ENCODE measurements at places on chromosomes 11 and 22.

- peak; percentile 54 for DNase-seq
Measured at GRCh38 chr22:36286096-36286957, 33.4 kb downstream of the APOL1 start.

DNA sequence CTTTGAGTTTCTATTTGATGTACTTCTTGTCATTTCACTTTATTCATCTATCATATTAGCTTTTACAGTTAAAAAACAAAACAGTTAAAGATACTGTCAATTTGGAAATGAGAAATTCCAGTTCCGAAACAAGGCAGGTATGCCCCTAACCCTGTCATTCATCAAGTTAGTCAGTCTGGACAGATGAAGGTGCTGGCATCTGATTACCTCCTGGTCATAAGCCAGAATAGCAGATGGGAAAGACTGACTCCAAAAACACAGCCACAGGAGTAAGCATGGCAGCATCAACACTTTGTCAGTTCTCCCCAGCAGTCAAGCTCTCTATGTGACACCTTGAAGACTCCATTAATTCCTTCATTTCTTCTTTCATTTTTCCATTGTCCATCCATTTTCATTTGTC lies 4.3 kb downstream of the LRRC51 start:
- no peak for DNase-seq

DNA sequence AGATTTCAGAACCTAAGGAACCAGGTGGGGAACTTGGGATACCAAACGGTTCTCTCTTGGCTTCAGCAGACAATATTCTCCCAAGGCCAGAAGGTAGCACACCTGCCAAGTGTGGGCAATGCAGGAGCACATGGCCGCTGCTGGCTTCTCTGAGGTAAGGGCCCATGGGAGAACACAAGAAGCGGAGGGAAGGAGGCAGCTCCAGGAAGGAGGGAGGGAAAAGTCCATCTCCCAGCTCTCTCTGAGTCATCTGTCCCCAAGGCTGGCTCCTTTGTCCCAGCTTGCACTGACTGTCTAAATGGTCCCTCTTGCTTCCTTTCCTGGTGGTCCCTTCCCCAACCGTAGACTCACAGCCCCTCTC lies 557.9 kb upstream of the CADM1 start:
- no peak for DNase-seq

DNA sequence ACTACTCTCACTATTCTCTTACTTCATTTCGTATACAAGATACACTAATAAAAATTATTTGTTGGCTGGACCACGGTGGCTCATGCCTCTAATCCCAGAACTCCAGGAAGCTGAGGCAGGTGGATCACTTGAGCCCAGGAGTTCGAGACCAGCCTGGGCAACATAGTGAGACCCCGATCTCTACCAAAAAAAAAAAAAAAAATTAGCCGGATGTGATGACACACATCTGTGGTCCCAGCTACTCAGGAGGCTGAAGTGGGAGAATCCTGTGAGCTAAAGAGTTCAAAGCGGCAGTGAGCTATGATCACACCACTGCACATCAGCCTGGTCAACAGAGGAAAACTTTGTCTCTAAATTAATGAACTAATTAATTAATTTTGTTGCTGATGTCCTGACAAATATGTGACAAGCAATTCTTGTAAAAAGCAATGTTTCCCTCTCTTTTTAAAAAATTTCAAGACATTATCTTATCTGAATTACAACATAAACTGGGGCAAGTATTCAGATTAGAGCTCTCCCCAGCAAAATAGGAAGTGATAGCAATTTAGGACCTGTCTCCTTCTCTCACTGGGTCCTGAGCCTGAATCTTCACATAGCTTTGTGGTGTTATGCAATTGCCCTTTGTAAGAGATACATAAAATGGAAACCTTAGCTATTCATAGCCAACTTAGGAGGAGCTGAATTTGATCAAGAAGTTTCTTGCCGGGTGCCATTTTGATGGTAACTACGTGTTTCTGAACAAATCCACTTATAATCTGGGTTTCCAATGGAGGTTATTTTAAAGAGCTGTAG lies 17.6 kb upstream of the TMA7B start:
- DNase-seq: no peak

GRCh38 chr11:12110714-12111548 lies 541 bp downstream of the MICAL2 start:
- DNase-seq: peak; percentile 11

DNA sequence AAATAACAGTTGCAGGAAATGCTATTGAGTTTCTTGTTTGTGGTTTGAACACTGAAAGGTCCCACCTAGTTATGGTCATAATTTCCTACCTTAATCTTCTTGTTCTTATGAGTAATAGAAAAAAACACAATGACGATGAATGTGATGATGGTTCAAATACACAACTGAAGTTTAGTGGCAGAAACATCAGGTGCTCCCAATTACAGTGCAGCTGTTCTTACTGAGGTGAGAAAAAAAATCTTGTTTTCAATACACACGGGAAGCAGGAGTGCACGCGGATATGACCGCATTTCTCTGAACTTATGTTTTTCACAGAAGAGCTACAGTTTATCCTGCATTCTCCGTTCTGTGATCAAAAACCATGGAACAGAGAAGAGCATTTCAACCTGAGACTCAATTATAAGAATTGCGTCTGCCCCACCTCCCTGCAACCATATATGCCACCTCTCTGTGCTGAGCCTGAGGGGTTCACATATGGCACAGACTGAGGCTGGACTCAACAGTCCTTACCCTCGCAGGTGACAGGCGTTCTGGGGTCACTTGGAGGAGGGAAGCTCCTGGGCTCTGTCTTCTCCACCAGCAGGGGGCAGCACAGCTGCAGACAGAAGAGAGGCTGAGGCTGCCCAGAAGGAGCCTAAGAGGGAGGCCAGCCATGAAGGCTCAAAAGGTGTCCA lies 99.7 kb upstream of the IGLL5 start:
- peak; percentile 69 for DNase-seq

GRCh38 chr22:17563936-17564391 lies 666 bp downstream of the SLC25A18 start:
- no peak for DNase-seq

GRCh38 chr22:44127356-44127755 lies 53.4 kb upstream of the PARVG start:
- DNase-seq: no peak

- no peak for DNase-seq
Measured at GRCh38 chr11:7520011-7520942, 6.5 kb downstream of the PPFIBP2 start.

GRCh38 chr22:39349967-39350726 lies at the start of gene SYNGR1:
SYNGR1 (plus strand) TSS chr22:39349991; CDS start chr22:39350011, 20 bp downstream.
- no peak for DNase-seq

DNA sequence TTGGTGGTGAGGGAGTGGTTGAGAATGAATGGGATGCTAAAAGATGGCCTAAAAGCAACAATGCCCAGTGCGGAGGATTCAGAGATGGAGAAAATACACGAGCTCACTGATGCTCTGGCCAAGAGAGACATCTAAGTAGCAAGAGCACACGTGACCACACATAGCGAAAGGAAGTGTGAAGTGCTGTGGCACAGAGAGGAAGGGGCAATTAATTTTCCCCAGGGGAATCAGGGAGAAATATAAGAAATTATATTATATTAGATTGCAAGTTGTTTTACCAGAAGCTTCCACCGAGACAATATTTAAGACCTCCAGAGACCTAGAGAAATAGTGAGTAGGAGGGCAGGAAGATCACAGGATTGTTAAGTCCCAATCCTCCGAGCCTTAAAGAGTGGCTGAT lies 80.6 kb downstream of the RCN1 start:
- DNase-seq: no peak

DNA sequence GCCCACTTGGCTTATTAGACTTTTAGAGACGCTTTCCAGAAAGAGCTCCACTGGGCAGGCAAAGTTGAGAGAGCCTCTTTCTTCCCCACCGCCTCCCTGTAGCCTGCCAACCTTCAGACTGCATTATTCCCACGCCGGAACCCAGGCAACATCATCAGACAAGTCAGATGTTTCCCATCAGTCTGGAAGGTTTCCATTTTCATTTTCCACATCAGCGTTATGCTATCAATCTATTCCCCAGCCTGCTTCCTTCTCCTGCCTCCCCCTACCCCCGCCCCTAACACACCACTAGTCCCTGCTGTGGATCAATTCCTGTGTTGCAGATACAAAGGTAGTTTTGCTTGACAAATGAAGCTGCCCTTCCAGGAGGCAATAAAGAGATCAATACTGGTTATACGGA lies 184.8 kb downstream of the DSCAML1 start:
- DNase-seq: no peak

- no peak for DNase-seq
Measured at GRCh38 chr11:24747275-24748251, 250.7 kb downstream of the LUZP2 start.

DNA sequence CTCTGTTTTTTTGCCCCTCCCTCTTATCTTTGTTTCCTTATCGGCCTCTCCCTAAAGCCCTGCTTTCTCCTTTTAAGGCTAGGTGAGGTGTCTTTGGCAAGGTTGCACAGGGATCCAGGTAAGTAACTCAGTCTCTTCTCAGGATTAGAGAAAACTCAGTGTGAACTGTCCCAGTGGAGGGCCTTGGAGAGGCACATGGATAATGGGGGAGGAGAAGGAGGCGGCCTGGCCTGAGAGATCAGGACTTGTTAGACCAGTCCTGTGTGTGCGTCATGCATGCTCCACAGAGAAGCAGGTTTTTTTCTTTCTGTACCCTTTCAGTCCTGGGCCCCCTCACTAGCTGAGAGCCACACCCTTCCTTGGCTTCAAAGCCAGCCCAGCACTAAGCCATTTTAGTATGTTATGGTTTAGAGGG lies 19.9 kb downstream of the CTNND1 start:
- DNase-seq: no peak

DNA sequence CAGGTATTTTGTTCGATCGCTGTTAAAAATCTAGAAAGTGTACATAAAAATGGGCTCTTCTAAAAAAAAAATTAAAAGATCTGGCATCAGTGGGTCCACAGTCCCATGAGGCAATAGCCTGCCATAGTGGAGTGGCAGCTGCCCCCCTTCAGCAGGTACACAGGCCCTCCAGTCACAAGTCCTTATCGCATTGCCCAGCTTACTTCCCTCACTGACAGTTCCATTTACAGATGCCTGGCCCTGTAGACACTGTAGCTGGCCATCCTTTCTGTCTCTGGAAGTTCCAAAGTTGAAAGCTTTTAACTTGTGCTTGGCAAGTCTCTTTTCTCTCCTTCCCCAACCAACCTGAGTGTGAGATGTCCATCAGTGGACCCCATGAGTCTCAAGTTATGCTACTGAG lies 11.4 kb downstream of the ZNRF3 start:
- DNase-seq: no peak

GRCh38 chr22:38180841-38181452 lies 683 bp downstream of the PLA2G6 start:
- peak; percentile 41 for DNase-seq

- DNase-seq: no peak
Measured at GRCh38 chr11:23313001-23313400, 452.7 kb upstream of the CCDC179 start.

DNA sequence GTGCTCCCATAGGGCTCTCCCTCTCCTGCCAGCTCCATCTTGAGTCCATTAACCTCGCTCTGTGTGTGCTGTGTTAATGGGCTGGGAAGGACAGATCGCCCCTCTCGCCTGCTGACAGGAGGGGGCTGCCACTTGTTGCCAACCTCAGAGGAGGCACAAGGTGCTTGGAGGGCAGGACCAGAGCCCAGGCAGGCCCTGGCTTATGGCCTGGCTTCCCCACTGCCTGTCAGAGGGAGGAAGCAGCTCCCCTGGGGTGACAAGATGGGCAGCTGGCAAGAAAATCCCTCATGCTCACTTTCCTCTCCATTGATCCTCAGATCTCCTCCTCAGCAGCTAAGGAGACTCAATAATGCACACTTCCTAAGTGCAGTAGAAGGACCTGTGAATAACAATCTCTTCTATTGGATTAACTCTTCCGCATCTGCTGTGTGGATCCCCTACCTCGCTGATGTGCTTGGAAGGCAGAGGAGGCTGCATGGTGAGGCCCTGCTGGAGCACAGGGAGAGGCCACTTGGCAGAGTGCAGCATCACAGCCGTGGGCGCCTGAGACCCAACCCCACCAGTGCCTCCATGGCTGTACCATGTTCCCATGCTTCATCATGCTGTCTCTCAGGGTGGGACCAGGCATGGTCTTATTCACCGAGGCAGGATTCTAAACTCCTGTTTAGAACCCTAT lies 70.3 kb downstream of the TRIM29 start:
- DNase-seq: no peak
